DMS53 (cell line): ENCODE measurements at places on chromosomes 3 and 15.
A peak's percentile ranks its signal among the peaks of the same experiment; 100 is the strongest.

DNA sequence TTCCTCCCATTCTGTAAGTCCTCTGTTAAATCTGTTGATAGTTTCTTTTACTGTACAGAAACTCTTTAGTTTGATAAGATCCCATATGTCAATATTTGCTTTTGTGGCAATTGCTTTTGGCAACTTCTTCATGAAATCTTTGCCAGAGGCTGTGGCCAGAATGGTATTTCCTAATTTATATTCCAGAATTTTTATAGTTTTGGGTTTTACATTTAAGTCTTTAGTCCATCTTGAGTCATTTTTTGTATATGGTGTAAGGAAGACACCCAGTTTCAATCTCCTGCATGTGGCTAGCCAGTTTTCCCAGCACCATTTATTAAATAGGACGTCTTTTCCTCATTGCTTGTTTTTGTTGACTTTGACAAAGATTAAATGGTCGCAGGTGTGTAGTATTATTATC lies 372.4 kb upstream of the CADM2 start:
- DNase-seq, result no peak

GRCh38 chr15:58438956-58439355 lies 7.2 kb downstream of the LIPC start:
- DNase-seq, result peak; percentile 79

- DNase-seq, result no peak
Observed at GRCh38 chr3:53616971-53617892, 122.8 kb downstream of the CACNA1D start.

- DNase-seq, result no peak
Observed at GRCh38 chr15:96583671-96584070, 253.2 kb downstream of the NR2F2 start.

DNA sequence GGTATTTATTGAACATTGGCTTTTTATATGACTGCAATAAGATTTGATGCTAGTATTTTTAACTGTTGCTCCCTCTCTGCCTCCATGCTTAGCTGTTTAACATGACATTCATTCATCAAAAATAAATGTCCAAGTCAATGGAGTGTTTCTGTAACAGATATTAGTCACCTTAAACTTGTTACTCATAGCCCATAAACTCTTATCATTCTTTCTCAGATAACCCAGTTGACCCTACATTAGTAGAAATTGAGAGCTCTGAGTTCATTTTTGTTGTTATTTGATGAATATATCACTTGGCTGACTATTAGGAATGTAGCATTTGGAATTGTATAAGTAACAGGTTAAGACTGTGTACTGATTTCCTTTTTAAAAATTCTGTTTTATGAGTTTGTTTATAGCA lies 201.1 kb downstream of the UBE2E2 start:
- DNase-seq, result no peak

GRCh38 chr15:73751511-73751898 lies 1.6 kb downstream of the INSYN1 start:
- no peak for DNase-seq

DNA sequence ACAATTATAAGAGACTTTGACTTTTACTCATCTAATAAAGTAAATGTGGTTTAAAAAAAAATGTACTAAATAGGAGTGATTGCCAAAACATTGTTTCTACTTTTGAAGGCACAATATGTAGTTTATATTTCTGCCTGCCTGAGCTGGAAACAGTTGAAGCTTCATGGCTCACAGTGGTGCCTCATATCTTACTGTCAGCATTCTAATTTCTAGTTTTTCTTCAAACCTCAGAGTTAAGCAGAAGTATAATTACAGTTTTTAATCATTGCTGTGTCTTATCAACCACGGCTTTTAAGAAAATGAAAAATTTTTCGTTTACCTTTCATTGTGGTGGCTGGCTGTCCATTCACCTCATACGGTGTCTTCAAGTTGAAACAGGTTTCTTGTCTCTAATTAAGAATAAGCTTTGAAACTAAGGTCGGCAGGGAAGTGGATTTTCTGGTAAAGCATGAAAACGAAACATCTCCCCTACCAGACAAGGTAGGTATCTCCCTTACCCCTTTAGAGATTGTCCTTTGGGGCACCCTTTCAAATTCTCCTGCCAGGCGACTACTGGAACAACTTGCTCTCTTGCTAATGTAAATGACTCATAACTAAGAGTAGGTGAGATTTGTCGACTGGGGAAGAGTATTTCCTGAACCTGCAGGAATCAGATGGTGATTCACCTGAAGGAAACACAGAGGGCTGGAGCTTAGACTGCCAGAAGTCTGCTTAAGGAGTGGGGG lies at the start of gene GPR87:
Gene GPR87 (minus strand): TSS at position 554 of the 725 bp plus-strand sequence. CDS start 16,720 bp downstream, outside the sequence.
- DNase-seq, result peak; percentile 7

DNA sequence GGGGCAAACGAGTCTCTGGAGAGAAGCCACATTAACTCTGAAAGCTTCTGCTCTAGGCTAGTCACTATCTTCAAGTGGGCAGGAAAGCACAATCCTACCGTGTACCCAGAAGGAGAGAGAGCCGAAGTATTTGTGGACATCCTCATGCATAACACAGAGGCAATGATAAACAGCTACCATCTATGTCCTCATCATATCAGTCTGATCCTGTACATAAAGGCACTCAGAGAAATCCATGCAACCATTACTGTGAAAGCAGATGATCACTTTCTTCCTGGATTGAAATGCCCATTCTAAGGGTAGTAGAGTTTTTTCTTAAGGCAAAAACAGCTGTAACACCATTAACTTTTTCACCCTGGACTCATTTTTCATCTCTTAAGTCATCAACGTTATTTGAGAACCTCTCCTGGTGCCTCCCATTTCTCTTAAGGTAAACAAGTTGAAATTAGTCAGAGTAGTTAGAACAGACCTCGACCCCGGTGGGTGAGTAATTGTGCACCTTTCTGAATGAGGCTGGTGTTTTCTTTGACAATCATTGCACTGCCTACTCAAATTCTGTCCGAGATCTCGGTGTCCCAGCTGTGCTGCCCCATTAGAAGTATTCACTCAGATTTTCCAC lies 327.4 kb downstream of the SHQ1 start:
- peak; percentile 2 for DNase-seq

DNA sequence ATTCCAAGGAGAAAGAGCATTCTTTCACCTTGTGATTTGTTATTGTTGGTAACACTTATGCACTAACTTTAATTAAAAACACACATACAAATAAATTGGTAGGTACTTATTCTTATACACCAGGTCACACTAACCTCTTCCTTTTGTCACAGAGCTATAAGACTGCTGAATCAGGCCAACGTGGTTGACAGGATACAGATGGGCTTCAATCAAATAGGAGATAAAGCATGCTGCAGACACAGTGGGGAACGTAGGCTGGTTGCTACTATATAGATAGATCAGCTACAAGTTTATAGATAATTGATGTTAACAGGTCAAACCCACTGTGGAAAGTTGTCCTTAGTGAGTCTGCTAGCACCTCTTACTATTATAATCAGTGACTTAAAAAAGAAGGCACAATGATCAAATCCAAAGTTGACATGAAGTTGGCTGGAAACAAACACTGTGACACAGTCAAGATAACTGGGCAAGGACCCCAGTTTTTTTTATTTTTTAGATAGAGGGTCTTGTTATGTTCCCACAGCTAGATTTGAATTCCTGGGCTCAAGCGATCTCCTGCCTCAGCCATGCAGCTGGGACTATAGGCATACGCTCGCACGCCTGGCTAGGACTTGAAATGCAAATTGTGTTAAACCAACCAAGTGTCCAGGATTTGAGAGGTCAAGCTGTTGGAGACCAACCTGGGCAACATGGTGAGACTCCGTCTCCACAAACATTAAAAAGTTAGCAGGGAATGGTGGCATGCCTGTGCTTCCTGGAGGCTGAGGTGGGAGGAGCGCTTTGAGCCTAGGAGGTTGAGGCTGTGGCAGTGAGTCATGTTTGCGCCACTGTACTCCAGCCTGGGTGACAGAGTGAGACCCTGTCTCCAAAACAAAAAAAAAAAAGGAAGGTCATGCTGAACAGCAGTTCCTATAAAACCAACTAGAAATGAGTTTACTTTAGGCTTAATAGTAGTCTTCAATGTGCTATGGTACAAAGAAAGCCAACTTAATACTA lies 97.9 kb upstream of the MEX3B start:
- no peak for DNase-seq

DNA sequence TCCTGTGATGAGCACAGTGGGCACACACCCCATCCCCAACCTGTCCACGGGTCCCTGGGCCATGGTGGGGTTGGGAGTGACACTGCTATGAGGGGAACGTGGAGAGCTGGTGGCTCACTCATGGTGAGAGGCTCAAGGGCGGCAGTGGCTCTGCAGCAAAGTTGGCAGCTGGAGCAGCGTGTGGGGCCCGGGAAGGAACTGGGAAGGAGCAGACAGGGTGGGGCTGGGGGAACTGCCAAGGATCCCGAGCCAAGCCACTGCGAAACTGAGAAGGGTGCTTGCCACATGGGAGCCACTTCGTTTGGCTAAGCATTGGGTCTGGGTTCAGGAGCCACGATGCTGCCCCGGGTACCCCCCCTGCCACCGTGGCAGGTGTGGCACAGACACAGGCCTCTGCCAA lies 80.1 kb downstream of the SNRK start:
- DNase-seq, result no peak

DNA sequence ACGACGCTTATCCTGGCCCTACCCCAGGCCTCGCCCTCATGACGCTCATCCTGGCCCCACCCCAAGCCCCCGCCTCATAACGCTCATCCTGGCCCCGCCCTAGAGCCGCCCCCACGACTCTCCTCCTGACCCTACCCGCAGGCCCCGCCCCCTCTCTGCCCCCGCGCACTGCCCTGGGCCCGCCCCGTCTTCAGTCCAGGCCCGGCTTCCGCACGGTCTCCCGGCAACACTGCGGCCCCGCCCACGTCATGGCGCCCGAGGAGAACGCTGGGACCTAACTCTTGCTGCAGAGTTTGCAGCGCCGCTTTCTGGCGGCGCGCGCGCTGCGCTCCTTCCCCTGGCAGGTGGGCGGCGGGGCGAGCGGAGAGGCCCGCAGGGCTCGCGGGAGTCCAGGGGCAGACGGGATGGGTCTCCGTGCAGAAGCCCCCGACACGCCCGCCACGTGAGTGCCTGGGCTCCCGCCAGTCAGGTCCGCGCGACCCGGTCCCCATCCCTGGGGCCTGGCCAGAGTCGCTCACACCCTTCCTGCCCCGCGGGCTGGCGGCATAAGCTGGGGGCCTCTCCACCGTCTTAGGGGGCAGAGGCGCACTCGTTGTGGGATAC lies 52.5 kb upstream of the ROPN1B start:
- peak; percentile 97 for DNase-seq
